ENCODE measurements at places on chromosomes 7 and 10.

- no peak for DNase-seq
Measured at GRCh38 chr7:116963234-116963633, 9.9 kb downstream of the ST7 start.

DNA sequence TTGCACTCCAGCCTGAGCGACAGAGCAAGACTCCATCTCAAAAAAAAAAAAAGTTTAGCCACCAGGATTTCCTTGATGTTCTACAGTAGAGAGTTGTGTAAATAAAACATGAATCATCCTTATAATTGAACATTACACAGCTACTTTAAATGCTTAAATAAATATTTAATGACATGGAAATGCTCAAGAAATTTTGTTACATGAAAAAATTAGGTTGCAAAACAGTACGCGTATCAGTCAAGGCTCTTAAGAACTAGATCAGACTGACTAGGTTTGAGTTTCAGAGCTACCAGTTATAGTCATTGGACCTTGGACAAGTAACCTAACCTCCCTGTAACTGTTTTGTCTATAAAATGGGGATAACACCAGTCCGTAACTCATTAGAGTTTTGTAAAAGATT is 38.7 kb upstream of the GSAP start:
- no peak for DNase-seq

- DNase-seq, result no peak
Measured at GRCh38 chr7:39952803-39953202, 2.7 kb downstream of the CDK13 start.

- no peak for DNase-seq
Measured at GRCh38 chr7:130896898-130897514, 163.0 kb upstream of the KLF14 start.

Measured in GM04504 (cell line).